NCI-H526 treated with DMSO at 0.1 percent for 48 hours (cell line): ENCODE measurements at places on chromosomes 5 and 9.

DNA sequence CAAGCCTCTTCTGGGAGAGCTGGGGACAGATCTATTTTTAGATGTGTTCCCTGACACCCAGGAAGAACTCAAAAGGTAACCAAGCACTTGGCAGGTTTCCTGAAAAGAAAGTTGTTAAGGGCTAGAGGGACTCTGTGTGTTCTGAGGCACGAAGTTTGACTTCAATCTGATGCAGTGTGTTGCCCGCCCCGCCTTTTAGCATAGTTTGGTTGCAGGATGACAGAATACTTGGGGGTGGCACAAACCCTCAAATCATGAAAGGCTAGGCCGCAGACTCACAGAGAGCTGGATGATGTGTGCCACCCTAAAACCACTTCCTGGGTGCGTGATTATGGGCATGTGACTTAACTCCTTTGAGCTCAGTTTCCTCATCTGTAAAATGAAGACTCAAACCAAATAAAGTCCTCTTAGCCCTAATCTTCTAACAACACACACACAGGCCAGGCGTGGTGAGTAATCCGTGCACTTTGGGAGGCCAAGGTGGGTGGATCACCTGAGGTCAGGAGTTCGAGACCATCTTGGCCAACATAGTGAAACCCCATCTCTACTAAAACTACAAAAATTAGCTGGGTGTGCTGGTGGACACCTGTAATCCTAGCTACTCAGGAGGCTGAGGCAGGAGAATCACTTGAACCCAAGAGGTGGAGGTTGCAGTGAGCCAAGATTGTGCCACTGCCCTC is 12.8 kb upstream of the NDFIP1 start:
- no peak for DNase-seq

DNA sequence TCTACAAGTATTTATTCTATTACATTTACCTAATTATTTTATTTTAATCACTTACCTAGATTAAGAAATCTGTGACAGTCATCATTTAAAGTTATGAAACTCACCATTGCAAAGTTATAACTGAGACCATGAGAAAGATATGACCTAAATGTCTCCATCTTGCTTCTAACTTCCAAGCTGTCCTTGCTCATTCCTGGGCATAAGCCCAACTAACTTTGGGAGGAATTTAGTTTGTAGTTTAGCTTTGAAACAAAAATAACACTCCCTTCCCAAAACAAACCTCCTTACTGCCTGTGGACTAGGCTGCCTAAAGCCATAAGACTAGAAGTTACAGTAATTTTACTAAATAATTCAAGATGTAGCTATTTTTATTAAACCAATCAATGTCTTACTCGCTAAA is 195.6 kb upstream of the RAI14 start:
- DNase-seq, result no peak

DNA sequence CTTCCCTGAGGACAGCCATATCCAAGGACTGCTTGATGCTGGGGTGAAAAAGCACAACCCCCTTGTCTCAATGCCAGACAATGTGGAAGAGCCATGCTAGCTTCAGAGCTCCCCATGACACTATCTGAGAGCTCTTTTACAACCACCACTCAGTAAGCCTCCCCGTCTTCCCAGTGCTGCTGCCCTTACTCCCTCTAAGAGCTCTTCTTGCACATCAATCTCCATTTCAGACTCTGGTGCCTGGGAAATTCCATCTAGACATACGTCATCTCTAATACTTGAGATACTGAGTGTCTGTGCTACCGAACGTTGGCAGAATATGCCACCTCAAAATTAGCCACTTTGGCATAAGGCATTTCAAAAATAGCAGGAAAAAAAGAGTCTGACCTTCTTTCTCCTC is 94.5 kb downstream of the EDIL3 start:
- DNase-seq, result no peak

DNA sequence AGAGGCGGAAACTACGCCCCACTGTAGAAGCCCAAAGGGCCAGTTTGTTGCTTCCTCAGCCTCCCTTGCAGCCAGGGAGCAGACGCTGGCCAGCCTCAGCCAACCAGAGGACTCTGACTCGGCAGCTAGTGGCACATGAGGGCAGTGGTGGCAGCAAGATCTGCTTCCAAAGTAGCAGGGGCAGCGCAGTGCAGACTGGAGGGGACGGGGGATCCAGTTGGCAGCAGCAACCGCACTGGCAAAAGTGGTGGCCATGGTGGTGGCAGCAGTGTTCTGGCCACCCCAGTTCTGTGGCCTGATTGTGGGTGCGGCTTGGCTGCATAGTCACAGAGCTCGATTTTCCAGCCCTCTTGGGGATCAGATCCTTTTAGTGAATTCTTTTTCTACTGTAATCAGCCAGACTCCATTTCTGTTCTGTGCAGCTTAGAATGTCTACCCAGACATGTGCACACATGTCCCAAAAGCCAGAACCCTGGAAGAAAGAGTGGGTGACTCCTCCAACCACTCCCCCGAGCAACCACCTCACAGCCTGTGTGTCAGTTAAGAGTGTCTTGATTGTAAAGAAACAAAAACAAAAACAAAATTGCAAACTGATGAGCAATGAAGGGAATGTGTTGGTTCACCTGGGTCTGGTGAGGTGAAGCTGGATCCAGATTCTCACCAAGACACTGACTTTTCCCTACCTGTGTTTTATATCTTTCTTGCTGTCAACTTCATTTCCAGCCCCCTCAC is 11.0 kb upstream of the ZBTB43 start:
- DNase-seq, result no peak

DNA sequence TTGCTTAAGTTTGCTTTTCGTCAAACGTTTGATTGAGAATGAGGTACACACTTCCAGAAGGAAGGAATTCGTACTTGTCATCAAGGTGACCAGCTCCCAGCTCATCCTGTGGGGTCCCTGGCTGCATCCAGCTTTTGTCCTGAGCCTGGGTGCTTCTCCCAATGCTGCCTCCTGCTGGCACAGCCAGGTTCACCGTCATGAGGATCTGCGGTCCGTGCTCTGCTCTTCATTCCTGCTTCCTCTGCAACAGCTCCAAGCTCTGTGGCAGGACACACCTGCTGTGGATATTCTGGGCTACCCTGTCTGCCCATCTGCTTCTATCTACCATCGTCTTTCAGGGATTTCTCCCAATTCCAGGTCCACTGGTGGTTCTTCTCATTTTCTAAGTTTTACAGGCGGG is 13.3 kb upstream of the UBE2QL1 start:
- DNase-seq, result peak; percentile 58

- DNase-seq, result no peak
These were observed 43.9 kb downstream of the PNPLA7 start for GRCh38 chr9:137506274-137506673.

GRCh38 chr9:29865764-29866313 is 2292.6 kb upstream of the C9orf72 start:
- DNase-seq, result no peak

DNA sequence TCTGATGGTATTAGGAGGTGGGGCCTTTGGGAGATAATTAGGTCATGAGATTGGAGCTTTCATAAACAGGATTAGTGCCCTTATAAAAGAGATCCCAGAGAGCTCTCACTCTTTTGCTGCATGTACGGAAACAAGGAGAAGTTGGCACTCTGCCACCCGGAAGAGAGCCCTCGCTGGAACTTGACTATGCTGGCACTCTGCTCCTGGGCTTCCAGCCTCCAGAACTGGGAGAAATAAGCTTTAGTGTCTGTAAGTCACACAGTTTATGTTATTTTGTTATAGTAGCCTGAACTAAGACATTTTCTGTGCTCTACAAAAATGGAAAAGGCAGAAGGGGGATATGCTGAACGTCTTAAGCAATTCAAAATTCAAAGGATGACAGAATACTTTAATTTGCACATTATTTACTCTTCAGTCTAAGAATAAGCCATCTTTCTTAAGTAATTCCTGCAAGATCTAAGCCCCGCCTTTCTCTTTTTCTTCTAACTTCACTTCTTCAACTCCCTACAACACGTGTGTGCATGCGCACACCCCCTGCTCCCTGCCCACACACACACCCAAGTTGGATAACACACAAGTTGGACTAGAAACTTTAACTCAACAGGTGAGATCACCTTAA is 17.3 kb downstream of the NFIB start:
- DNase-seq, result no peak

GRCh38 chr9:132409828-132410528 is at the start of gene CFAP77:
Gene CFAP77, plus strand, starts transcription at chr9:132410211. Its CDS starts 61 bp downstream, at chr9:132410272.
- DNase-seq, result no peak

DNA sequence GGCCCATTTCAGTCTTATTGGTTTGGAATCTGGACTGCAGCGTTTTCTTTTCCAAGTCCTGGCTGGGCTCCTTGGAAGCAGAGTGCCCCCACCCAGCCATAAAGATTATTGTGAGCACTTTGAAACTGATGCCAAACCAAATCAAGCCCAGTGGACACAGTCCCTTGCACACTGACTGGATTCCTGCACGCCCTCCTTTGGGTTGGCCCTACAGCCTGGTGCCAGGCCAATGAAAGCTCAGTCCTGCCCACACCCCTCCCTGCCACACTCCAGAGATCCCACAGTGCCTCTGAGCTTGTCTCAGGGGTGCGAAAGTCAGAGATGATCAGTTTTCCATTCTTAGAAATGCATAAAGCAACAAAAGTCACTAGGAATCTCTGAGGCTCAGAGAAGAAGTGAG is 181.9 kb downstream of the CETN3 start:
- DNase-seq, result no peak

DNA sequence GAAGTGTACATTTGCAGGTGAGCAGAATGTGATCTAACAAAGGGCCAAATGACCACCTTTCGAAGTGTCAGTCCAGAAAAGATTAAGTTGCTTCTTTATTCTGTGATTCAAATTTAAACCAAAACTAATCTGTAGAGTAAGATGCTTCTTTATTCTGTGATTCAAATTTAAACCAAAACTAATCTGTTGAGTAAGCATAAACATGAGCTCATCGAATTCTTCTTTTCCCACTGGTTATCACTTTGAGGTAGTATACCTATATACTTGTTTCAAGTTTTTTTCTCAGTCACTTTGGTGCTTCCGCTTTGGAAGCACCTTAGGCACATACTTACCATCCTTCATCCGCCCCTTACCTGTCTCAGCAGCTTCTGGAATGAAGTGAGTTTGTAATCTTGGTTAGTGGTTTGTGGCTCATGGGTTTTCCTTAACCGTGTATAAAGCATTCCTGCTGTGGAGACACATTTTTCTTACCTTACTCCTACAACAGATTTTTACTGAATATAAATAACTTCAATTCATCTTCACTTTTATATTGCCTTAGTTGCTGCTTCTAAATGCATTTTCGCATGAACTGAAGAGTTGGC is 40.7 kb upstream of the CTXN3 start:
- DNase-seq, result no peak
